ENCODE measurements at places on chromosomes 3 and 15.

GRCh38 chr15:66961407-66961884 is 104.0 kb upstream of the SMAD3 start:
- DNase-seq = no peak

DNA sequence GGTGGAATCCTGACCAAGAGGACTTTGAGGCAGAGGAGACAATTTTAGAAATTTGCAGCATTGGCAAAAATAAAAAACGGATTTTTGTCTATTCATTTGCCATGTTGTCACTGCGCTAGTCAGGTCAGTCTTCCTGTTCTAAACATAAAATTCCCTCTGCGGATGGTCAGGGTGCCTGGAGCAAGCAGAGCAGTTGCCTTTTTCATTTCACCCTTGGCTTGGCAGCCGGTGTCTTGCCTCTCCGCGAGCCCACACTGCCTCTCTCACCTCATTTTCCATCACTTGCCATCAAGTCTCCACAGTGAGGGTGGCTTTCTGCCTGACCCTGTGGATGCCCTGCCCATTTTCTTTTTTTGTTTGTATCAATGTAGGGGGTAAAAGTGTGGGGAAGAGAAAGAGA is 396.1 kb downstream of the LRTM1 start:
- DNase-seq = no peak

DNA sequence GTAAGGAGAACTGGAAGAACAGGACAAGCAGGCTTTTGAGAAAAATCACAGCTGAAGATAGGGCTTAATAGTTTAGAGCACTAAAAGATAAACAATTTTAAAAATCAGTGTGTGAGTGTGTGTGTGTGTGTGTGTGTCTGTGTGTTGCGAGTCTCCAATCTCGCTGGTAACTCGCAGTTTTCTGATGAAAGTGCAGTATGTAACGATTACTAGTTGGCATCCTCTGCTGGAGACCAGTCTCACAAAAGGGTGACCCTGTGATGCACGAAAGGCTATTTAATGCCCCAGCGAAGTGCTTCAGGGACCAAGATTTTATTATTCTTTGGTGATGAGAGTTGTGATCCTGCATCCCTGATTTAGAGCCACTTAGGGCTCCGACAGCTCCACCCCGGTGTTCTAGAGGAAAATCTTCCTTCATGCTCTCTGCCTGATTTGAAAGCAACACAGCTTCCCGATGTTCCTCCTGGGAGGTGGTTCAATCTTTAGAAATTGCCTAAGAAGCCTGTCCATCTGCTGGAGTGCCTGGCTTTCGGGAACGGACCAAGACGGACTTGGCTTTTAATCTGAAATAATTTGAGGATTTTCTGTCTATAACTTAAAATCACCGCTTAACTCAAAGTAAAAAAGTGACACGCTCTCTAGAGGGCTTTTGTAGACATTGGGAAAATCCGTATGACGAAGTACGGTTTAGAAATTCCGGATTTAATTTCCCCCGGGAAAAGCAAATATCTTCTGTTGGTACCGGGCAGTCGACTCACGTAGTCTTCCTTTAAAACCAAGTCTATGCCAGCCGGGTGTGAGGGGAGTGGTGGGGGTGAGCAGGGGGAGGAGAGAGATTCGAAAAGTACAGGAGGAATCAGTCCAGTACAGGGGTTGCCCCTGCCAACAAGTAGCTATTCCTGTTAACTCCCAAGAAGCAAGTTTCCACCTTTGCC is 1.1 kb upstream of the ALCAM start:
- no peak for DNase-seq

DNA sequence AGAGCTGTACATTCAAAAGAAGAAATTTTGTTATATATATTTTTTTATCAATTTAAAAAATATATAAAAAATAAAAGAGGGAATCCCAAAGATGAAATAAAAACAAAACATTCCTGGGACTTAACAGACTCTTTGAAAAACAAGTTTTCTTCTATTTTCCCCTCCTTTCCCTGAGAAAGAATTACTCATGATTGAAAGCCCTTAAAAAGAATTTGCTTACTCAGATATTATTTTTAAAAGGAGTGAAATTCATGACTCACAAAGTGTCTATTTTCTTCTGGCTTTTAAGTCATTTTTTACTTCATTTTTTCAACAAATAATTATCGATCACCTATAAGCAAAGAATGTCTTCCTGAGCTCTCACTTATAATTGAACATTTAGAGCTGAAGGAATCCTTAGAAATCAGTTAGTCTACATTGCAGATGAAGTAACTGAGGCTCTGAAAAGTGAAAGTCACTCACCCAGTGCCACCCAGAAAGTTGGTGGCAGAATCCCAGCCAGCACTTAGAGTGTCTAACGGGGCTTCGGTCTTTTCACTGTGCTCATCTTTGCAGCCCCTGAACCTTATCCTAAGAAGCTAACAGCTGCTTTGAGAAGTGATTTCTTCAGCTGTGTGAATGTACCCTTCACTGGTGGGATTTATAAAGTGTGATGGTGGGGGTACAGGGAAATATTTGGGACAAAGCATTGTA is 42.5 kb upstream of the NUDT16 start:
- no peak for DNase-seq

GRCh38 chr15:39792025-39792843 is 9.6 kb upstream of the FSIP1 start:
- DNase-seq = no peak

GRCh38 chr3:179750720-179751328 is 98.0 kb downstream of the USP13 start:
- no peak for DNase-seq

- no peak for DNase-seq
Measured at GRCh38 chr15:84955089-84955848, 26.4 kb upstream of the PDE8A start.

GRCh38 chr15:60004009-60004845 is at the start of gene FOXB1:
Gene FOXB1, plus strand, starts transcription at chr15:60004311. Its CDS starts 653 bp downstream, at chr15:60004964.
- DNase-seq = no peak

- no peak for DNase-seq
Measured at GRCh38 chr3:58120075-58120812, 90.5 kb downstream of the DNASE1L3 start.

DNA sequence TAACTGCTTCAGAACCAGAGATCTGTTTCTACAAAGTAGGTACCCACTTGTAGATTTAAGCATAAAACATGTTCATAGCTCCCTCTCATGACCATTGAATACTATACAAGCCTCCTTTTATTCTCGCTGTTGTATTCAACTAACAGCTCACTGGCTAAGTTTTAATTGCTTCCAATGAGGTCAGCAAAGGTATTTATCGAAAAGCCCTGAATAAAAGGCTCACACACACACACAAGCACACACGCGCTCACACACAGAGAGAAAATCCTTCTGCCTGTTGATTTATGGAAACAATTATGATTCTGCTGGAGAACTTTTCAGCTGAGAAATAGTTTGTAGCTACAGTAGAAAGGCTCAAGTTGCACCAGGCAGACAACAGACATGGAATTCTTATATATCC is at the start of gene FGF7:
Gene FGF7, plus strand, starts transcription at position 222 of the 400 bp plus-strand sequence. CDS start 1,056 bp downstream, outside the sequence.
- DNase-seq = no peak

DNA sequence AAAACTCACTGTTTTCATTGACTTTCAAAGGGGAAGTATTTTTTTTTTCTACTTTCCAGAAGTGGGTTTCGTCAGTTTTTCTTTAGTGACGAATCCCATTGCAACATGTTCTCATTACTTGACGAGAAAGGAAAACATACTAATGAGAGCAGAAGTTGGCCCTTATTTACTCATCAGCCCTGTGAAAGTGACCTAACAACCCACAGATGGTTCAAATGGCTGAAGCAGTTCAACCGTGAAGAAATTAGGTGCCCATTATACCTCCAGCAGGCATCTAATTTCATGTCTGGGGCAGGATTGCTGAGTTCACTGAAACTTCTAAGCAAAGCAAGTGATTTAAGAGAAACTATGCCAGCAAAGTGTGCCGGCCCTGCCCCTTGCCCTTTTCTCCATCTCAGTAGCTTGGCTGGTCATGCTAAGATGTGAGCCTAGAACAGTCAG is 9.0 kb downstream of the AQP9 start:
- no peak for DNase-seq

DNA sequence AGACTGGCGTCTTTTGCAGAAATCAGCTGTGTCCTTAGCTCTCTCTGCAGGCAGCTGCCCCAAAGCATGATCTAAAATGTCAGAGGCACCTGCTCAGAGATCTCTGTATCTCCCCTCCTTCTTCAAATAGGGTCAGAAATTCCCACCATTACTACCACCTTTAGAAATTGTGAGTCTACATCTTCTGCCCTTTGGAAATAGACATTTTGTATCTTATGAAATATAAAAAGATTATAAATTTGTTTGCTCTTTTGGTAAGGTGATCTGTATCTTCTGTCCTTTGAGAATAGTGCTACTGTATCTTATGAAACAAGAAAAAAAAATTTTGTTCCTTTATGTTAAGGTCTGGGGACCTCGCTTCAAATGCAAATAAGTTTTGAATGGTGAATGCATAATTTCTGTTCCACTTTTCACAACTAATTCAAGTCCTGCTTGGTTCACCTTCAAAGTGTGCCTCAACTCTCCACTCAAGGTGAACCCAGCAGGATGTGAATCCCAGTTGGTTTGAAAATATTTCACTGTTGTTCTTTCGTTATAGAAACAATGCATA is 28.3 kb upstream of the GPD1L start:
- DNase-seq = no peak

- no peak for DNase-seq
Measured at GRCh38 chr3:23035927-23036640, 167.0 kb upstream of the UBE2E2 start.

- DNase-seq = no peak
Measured at GRCh38 chr3:71121429-71122167, 461.9 kb downstream of the FOXP1 start.

GRCh38 chr3:167102071-167102470 is 278.0 kb downstream of the ZBBX start:
- DNase-seq = peak; percentile 39

DNA sequence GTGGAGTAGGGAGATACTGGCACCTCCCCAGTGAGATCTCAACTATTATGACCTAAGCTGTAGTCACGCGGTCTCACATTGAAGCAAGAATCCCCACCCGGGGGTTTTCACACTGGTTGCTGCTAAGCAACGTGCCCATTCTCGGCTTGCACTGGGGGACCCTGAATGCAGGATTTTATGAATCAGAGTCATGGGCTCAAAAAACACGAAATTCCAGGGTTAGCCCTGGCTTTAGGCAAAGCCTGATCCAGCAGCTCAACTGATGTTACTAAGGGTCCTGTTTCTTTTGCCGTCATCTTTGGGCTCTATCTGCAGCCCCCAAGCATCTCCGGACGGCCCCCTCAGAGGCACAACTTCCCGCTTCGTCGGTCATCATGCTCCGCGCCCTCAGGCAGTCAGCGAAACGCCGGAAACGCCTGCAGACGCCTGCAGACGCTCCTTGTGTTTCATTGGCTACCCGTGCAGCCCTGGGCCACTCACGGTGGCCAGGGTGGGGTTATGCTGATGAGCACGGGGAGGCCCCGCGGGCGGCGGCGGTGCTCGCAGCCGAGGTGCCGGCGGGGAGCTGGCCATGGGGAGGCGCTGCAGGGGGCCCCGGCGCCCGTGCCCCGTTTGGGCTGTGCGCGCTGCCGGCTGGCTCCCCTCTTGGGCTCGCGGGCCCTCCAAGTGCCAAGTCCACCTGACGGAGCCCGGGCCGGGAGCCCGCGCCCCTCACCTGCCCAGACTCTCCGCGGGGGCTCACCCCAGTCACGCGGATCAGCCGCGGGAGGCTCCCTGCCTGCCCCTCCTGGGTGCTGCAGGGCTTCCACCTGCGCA is 25.8 kb downstream of the EFCC1 start:
- DNase-seq = peak; percentile 74

Data from iPS DF 6.9 (cell line).